Caco-2 (cell line): ENCODE measurements at places on chromosomes 12 and 14.

GRCh38 chr12:81726634-81727033 lies 32.5 kb downstream of the PPFIA2 start:
- no peak for DNase-seq

DNA sequence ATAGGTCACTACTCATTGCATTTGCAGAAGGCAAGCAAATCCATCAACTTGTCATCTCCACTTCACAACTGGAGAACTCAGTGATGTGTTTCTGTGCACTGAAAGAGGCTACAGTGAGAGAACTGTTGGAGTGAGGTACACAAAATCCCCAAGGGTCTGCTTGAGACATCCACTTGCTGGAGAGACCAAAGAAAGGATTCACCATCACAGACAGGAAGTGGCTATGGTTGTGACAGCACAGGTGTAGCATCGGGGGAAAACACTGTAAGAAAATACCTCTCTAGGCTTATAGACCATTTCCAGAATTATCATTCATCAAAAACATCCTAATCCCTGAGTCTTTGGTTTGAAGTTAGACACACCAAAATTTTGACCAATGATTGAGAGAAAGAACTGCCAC lies 201.3 kb upstream of the OR4E1 start:
- DNase-seq: no peak

DNA sequence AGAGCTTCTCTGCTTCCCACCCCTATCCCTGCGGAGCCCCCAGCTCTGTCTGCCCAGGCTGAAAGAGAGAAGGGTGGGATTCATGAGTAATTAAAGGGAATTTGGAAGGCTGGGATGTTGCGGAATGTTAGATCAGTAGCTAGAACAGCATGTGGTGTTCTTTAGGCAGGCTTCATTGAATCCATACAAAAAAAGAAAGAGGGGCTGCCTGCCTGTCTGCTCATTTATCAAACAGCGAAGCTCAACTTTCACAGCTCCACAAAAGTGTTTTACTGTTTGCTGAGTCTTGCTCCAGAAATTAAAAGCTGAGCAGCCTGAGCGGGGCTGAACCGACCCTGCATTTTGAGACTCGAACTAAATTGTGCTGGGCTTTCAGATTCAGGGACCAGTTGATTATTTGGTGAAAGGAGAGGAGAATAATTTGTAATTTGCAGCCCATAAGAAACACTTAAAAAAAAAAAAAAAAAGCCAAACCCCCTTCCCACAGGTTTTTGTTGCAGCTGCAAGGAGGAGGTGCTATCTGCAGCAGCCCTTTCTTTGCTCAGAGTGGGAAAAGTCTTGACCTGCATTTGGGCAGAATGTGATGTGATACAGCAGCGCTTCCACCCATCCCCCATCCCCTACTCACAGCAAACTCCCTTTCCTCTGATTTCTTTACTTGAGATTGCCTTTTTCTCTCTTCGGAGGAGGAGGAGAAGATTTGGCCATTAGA lies 89.7 kb downstream of the RFX4 start:
- DNase-seq: no peak

- peak; percentile 13 for DNase-seq
These were observed 902 bp downstream of the EML5 start for GRCh38 chr14:88791629-88792472.

DNA sequence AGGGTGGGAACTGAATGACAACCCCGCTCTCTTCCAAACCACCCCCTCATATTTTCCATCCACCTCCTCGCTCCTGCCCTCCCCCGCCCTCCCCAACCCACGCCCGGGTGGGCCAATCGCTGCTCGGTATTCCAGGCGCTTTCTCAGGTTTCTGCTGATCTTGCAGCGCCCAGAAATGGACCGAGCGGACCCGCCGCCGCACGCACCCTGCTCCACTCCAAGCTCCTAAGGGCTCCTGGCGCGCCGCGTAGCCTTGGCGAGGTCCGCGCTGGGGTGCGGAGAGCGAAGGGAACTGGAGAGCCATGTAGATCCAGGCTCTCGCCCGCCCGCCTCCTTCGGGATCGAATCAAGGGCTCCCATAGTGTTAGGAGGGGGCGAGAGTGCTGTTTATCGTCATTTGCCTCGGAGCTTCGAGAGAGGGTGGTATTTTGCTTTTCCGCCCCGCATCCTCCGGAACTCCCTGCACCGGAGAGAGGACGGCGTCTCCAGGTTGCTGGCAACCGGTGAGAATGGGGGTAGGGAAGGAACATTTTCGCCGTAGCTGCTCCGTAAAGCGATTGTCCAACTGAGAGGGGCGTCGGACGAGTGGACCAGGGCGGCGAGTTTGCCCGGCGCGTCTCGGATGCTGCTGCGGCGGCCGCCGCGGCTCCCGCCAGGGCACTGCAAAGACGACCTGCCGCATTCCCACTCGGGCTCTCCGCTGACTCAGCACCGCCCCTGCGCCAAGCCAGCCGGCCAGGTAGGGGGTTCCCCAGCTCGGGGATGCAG lies at the start of gene KCNA1:
Gene KCNA1, plus strand, starts transcription at position 172 of the 768 bp plus-strand sequence. CDS start 1,474 bp downstream, outside the sequence.
- DNase-seq: no peak

DNA sequence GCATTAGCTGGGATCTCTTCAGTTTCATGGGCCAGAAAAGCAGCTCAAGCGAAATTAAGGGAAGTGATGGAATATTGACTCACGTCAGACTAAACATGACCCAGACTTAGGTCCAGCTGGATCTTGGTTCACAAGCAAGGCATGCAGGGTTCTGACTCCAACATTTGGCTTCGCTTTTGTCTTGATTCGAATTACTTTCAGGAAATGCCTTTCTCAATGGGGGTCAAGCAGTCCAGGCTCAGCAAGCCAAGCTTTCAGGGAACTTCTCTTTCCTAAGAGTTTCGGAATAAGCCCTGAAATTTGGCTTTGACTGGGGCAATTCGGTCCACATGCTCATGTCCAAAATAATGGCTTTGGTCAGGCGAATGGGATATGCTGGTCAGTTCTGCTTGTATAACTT lies 678.7 kb upstream of the TMEM132C start:
- DNase-seq: no peak

DNA sequence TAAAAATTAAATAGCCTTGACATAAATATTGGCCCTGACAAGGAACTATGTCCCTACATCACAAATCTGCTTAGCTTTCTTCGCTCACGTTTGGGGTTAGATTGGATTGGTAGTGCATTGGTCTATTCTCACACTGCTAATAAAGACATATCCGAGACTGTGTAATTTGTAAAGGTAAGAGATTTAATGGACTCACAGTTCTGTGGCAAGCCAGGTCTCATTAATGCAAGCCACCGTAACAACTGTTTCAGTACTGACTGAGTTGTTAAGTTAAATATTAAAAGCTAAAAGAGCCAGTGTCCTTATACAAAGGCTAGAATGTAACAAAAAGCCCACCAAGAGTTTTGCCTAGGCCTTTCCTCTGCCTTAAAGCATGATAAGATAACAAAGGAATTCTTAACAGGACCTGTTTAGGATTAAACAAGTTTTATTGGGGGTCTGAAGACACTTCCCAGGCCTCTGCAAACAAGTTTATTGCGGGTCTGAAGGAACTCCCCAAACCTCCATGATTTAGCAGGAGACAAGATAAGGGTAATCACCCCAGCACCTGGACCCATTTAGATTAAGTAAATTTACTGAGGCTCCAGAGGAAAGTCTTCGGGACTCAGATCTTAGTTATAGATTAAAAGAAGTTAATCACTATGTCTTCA lies 88.2 kb upstream of the PTGDR start:
- DNase-seq: peak; percentile 57

DNA sequence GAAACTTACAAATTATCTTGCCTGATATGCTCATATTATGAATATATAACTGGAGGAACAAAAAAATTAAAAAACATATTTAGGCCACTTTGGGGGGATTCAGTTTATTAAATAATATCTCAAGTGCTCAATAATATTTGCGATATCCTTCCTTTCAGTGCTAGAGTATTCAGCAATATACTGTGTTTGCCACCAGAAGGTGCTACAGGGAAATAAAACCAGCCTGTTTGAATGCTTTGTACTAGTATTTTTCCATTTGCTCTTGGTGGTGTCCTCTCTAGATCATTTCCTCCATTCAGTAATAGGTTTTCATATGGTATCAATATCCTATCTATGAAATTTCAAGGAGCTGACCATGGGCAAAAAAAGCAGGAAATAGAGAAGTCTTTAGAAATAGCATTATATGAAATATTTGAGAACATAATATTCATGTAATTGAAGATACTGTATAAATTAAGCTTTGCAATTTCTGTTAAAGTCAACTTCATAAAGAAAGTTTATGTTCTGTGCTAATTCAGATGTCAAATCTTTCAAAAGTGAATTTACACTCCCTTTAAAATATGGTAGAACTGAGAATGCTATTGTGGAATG lies 106.2 kb upstream of the NAV3 start:
- peak; percentile 10 for DNase-seq

- no peak for DNase-seq
These were observed 214.9 kb upstream of the HMGA2 start for GRCh38 chr12:65609359-65609771.

GRCh38 chr14:89214221-89214965 lies 202.6 kb downstream of the FOXN3 start:
- no peak for DNase-seq

- DNase-seq: peak; percentile 99
These were observed at the start of gene CGRRF1 for GRCh38 chr14:54509546-54510501. CGRRF1 (plus strand) TSS chr14:54509906; CDS start chr14:54509960, 54 bp downstream.

DNA sequence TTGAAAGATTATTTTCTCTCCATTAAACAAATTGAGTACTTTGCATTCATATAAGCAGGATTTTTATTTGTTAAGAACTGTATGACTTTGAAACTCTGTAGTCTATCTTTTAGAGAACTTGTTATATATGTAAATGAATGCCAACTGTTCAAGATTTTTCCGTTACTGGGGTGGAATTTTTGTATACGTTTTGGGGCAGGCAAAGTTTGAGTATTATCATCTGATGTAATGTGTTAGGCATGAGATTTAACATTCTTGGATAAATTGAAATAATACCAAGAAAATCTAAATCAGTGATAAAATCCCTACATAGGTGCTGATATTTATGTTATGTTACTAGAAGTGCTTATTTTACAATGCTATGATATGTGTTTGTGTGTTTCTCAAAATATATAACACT lies 8.4 kb downstream of the CNOT2 start:
- DNase-seq: no peak
